ENCODE measurements at places on chromosomes 11 and 22.

GRCh38 chr11:19345848-19346681, 105.3 kb upstream of the E2F8 start:
- no peak for DNase-seq

DNA sequence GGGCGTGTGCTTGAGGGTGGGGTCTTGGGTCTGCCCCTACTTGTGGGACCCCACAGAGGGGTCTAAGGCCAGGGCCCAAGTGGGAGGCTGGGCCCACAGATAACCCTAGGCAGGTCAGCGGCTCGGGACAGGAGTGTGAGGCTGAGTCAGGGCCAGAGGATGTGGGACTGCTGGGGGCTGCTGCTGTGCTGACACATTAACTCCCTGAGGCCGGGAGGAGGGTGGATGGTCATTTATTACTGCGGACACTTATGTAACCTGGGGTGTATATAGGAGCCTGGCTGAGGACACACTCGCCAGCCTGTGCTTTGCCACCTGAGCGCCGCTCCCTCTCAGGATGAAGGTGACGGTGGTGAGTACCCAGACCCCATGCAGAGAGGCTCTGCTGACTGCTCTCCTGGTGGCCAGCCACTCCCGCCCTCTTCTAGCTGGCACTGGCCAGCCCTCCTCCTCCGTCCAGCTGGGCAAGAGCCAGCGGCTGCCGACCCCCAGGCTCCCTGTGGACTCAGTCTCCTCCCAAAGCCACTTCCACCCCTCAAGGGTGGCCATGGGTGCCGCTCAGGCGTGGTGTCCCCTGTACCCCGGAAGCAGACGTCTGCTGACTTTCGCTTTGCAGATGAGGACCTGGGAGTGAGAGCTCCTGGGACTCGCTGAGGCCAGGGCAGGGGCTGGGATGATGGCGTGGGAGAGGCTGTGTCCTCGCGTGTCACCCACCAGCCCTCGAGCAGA, at the start of gene MIOX:
Gene MIOX (plus strand): TSS at position 299 of the 729 bp plus-strand sequence. CDS start 39 bp downstream, at position 338.
- no peak for DNase-seq

DNA sequence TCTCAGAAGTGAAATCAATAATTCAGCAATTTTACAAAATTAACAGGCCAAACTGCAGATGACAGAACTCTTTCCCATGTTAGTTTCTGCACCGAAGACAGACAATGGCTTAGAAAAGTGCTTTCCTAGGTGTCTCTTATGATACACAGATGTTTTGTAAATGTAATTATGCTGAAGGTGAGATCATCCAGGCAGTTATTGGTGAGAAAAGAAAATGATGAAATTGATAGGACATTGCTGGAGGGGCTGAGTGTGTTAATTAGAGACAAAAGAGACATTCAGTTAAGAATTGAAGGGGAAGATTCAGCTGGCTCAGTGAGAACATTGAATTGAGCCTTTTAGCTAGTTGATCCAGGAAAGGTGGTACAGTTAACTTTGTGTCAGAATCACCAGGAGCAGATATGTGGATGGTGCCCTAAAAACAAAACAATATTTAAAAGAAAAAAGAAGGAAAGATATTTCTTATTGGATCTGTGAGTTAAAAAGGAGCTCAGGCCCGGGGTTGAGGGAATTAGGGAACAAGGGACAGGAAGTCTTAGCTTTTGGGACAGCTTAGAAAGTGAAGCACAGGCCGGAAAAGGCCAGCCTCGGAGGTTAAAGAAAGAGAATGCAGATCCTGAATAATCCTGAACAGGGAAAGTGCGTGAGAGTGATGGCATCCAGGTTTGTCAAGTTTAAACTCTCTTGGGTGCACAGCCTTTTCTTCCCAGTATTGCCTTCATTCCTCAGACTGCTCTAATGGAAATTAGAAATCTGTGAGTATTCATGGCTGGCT, 16.9 kb downstream of the ARHGAP42 start:
- DNase-seq, result no peak

DNA sequence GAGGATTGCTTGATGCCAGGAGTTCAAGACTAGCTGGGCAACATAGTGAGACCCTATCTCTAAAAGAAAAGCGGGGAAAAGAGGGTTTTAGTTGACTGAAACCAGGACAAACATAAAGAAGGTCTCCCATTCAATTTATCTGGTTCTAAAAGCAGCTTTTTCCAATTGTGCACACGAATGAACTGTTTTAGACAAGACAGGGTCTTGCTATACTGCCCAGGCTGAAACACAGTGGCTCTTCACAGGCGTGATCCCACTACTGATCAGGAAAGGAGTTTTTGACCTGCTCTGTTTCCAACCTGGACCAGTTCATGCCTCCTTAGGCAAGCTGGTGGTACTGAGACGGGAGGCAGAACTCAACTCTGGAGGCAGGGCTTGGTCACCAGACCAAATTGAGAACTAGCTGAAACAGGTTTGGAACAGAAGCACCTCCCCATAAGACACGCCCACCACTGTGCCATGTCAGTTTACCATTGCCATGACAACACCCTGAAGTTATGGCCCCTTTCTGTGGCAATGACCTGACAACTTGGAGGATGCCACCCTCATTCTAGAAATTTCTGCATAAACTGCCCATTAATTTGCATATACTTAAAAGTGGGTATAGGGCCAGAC, 2.8 kb upstream of the NUCB2 start:
- DNase-seq, result no peak

GRCh38 chr11:12174477-12175143, 64.2 kb downstream of the MICAL2 start:
- DNase-seq, result no peak

DNA sequence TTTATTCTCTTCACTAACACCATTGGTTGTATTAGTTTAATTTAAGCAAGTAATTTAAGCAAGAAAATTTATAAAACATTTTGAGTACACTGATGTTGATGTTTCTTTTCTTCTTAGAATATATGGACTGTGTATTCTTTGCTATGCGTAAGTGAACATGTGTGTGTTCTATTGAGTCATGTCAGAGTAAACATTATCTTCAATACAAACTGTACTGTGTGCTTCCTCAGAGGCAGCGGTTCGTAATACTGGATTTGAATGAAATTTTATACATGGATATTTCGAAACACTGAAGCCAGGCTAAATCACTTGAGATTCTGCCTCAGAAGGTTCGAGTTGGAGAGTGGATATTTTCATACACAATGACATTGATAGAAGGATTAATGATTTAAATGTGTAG, 452.6 kb downstream of the LUZP2 start:
- DNase-seq, result no peak

DNA sequence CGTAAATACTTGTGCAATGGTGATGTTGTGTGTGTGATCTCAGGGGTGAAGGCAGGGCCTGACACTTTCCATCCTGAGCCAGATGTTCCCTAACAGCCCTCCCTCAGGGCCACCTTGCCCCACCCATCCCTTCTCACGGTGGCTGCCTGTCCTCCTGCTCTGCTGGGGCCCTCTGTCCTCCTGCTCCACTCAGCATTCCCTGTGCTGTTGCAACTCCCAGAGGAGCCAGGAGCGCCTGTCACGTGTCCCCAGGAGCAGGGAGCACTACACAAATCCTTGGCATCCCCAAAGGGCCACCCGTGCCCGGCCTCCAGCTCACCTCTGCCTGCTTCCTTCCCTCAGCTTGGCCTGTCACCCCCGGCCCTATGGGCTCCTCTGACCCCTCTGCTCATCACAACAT, 10.2 kb upstream of the CSNK1E start:
- DNase-seq, result no peak

- no peak for DNase-seq
Observed at GRCh38 chr11:91230647-91231046, 994.0 kb upstream of the FAT3 start.

- DNase-seq, result no peak
Observed at GRCh38 chr11:83088965-83089364, 17.3 kb upstream of the RAB30 start.

DNA sequence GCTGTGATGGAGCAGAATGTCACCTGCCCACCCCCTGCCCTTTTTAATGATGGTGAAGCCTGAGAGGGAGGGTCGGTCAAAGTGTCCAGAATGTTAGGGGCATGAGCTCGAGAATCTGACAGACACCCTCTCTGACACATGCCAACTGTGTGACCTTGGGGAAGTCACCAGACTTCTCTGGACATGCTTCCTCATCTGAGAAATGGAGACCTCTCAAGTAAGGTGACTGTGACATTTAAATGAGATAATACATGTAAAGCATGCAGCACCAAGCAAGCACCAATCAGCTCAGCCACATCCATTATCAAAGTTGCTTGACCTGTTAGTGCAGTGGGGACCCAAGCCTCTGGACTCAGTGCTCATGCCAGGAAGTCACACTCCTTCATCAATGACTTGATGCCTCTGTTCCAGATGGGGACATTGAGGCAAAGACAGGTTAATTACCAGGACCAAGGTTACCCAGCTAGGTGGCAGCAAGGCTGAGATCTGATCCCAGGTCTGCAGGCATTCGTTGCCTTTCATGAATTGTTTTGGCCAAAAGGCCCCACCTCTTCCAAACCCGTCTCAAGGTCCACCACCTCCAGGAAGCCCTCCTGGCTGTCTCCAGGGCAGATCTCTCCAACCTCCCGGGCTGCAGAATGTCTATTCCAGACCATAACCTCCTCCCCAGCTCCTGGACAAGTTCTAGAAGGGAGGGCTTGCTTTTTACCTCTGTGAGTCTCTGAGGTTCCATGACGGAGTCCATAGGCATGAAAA, 38.8 kb upstream of the SYT7 start:
- no peak for DNase-seq

- DNase-seq, result no peak
Observed at GRCh38 chr11:90453525-90453924, 230.7 kb upstream of the CHORDC1 start.

DNA sequence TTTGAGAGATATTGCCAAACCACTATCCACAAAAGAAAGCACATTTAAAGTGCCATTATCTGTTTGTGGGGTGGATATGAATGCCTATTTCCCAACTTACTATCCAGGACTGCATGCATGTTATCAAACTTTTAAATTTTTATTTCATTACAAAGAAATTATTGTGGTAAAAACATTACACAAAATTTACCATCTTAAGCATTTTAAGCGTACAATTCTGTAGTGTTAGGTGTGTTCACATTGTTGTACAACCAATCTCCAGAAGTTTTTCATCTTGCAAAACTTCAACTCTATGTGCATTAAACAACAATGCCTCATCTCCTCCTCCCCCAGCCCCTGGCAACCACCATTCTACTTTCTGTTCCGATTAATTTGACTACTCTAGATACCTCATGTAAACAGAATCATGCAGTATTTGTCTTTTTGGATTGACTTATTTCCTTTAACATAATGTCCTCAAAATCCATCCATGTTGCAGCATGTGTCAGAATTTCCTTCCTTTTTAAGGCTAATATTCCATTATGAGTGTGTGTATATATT, 17.6 kb upstream of the CD44 start:
- no peak for DNase-seq

- no peak for DNase-seq
Observed at GRCh38 chr22:17074648-17075002, 10.2 kb upstream of the IL17RA start.

DNA sequence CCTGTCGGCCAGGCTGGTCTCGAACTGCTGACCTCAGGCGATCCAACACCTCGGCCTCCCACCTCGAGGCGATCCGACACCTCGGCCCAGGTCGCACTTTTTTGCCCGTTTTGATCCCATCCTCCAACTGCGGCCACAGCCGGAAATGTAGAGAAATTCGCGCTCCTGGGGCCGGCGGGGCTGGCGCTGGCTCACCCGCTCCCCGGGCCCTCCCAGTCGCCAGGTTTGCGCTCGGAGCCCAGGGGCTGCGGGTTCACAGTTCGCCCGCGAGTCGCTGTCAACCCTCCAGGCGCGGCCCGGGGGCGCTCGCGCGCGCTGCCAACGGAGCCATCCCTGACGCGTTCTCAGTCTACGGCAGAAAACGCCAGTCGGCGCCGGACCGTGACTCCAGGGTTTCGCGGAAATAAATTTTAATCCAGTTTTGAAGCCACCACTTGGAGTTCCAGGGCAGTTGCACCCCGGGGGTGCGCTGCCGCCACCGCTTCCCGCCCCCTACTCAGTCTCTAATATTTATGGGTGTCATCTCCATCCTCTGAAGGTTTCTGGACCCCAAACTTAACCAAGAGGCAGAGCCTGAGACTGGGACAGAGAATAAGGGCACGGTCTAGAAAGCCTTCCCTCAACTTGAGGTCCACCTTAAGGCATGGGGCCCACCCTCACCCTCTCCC, 1.5 kb upstream of the KLHDC7B start:
- DNase-seq, result no peak

- DNase-seq, result no peak
Observed at GRCh38 chr22:39514373-39514973, 5.9 kb upstream of the ATF4 start.

- no peak for DNase-seq
Observed at GRCh38 chr11:132251061-132251460, 880.6 kb downstream of the NTM start.

- DNase-seq, result no peak
Observed at GRCh38 chr11:2663915-2664314, 35.9 kb downstream of the KCNQ1OT1 start.

GRCh38 chr11:64251016-64251752, at the start of gene PLCB3:
Gene PLCB3, plus strand, starts transcription at chr11:64251530. Its CDS starts 120 bp downstream, at chr11:64251650.
- no peak for DNase-seq

- no peak for DNase-seq
Observed at GRCh38 chr11:10544491-10545465, 3.8 kb upstream of the RNF141 start.

DNA sequence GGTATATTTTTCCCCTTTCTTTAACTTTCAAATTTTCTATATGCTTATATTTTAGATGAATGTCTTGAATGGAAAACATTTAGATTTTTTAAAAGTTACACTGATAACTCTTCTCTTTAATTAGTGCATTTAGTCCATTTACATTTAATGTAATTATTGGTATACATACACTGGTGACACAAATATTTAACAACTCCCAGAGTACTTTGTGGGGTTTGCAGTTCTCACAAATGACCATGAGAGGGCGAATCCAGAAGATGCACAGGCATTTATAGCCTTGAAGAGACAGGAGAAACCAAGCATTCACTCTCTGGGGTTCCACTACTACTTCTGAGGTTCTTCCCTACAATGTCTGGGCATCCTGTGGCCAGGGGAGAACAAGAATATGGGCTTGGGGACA, 125.1 kb downstream of the TIMP3 start:
- no peak for DNase-seq

GRCh38 chr22:38868886-38869381, 3.1 kb downstream of the CBX6 start:
- no peak for DNase-seq

GRCh38 chr11:129066229-129066628, 123.6 kb upstream of the TP53AIP1 start:
- no peak for DNase-seq

DNA sequence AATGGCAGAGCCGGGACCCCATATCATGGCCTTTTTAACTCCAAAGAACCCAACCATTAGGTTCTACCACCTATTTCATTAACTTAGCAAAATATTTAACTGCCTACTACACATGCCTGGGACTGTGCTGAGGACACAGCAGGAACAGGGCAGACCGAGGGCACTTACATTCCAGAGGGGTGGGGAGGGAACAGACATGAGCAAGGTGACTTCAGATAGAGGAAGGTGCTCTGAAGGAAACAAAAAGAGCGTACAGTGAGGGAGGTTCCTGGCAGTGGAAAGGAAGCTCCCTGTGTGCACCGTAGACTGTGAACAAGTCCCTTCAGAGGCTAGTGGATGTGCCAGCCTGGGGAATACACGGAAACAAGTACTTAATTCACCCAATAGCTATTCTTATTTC, 82.8 kb downstream of the NAT10 start:
- no peak for DNase-seq

- DNase-seq, result no peak
Observed at GRCh38 chr11:42951266-42951665, 360.5 kb upstream of the API5 start.

- no peak for DNase-seq
Observed at GRCh38 chr11:62153087-62153395, 29.2 kb downstream of the INCENP start.

Measured in cortex of kidney (tissue), 1 donor.